ENCODE measurements at places on chromosomes 6 and 20.

DNA sequence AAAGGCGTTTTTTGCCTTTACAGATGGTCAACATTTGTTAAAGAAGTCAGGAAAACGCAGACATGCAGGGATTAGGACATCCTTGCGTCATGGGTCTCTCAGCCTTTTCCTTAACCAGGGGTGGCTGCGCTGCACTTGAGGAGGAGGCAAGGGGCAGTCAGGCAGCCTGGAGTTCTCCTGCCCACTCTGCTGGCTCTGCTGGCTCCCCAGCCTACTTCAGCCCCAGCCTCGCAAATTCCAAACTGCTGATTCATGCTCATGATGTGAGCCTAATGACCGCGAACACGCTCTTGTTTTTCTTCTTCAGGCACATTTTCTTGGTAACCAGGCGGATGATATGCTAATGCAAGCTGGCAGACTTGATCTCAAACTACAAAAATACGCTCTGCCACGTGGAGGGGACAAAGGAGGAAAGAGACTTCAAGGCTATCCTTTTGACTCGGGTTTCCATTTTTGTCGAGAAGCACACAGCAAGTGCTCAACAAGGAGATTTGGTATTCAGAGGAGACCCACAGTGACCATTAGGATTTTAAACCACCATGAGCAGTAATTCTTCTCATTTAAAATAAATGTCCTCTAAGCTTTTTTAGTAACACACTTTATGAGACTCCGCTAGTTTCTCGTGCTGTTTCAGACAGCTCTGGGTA, 290.3 kb upstream of the STXBP5 start:
- DNase-seq: peak; percentile 56

DNA sequence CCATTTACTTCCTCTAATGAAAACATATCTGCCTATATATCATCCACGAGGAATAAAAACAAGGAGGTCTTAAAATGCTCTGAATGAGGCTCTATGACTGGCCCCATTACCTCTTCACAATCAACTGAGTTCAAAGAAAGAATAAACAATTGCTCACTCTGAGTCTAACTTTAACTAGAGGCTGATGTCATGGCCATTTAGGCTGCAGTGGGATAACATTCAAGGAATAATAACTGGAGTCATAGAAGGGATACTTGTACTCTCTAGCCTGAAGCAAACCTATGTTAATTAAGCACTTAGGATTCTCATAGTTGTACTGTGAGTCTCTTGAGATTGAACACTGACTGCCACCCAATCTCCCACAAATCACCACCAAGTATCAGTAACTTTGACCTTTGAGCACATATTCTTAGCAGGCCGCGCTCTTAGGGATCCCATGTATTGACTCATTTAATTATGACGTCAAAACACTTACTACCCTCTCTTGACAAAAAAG, 70.2 kb downstream of the PERP start:
- no peak for DNase-seq

DNA sequence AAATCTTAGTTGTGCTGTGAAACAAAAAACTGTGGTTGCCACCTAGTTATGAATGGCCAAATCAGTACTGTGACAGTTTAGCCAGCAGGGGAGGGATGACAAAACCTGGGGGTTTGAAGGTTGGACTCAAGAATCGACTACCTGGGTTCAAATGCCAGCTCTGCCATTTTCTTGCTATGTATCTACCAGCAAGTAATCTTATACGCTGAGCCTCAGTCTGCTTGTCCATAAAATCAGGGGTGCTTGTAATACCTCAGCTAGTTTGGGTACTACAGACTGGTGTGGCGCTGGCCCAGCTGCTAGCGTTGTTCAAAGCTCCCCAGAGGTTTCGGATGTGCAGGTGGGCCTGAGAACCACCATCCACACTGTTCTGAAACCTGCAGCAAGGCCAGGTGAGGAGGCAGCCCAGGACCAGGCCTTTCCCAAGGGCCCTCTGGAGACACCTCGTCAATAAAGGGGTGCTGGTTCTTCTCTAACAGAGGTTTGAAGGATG, 40.4 kb downstream of the TRAM2 start:
- DNase-seq: no peak

- DNase-seq: no peak
These were observed 3.6 kb downstream of the SRSF3 start for GRCh38 chr6:36597775-36598174.

Measured in DMS 273 treated with DMSO at 0.1 percent for 48 hours (cell line).